ENCODE measurements at places on chromosomes 12 and 14.

GRCh38 chr14:73223049-73223448 is 14.3 kb upstream of the PAPLN start:
- no peak for DNase-seq

DNA sequence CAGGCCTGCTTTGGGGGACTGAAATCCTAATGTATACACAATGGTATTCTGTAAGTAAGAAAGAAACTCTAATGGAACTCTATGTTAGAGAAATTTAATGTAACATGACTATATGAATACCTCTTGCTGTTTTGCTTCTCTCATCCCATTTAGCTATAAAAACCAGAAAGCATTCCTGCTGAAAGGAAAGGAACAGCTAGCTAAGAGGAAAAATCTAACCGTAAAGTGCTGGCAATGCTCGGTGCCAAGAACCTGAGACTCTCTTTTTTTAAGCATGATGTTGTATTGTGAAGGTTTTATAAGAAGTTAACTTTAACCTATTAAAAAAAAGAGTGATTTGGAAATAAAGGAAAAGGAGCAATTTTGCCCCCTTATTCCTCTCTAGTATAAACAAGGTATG is 75.6 kb upstream of the DACT1 start:
- DNase-seq: no peak

GRCh38 chr12:69925291-69925690 is 100.3 kb downstream of the MYRFL start:
- no peak for DNase-seq

- DNase-seq: no peak
Measured at GRCh38 chr12:48956279-48957140, 777 bp downstream of the ARF3 start.

Measured in T follicular helper cell (primary cell).